ENCODE measurements at places on chromosomes 7 and 10.

DNA sequence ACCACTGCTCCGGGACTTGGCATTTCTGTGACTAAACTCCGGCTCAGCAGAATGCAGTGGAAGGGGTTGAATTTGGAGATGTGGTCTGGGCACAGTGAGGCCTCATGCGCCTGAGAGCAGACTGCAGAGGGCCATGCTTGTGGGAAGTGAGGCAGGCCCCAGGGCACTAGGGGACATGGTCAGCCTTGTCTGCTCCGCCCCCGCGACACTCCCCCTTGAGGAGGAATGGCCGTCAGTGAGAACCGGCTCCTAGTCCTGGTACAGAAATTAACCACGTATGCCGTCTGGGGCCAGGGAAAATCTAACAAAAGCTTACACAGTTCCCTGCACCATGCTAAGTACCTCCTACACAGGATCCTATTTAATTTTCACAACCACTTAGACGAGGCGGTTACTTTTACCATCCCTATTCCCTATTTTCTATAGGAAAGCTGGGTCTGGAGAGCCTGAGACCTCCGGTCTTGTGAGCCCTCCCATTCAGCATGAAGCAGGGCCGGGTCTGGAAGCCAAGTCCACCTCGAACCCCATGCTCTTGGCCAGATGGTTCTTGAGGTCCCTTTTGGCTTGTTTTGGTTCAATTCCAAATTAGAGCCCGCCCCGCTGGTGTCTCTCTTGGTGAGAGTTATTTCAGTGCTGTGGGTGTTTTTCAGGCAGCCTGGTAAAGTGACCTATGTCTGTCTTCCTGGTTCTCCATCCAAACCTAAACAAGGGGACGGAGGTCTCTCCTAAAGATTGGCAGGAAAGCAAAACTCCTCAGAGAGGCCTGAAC, 87.7 kb upstream of the PITRM1 start:
- DNase-seq = no peak

GRCh38 chr10:45380903-45381620, 7.0 kb downstream of the ALOX5 start:
- no peak for DNase-seq

DNA sequence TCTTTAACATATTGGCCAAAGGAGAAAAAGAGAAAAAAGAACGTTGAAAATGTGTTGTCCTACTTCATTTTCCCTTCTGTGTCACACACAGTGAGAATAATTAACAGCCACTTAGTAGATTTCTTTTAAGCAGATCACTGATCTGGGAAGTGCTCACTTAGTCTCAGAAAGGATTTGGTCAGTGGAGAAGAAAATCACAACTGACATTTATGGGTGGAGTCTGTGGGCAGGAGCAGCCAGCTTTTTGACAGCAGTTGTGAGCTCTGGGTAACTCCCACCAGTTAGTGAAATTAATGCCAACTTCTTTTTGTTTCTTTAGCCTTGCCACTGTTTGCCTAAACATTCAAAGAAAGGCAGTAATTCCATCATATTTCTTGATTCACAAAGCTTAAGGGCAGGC, 49.7 kb downstream of the CDK14 start:
- no peak for DNase-seq

DNA sequence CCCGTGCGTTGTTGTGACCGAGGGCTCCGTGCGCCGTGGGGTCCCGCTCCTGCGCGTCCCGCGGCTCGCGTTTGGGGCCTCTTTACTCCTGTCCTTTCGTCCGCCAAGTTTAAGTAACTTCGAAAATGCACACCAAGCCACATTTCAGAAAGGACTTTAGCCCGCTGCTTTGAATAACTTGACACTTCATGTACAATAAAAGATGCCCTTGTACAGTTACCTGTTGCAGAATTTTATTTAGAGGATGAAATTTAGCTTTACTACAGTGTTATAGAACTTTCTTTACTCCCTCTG, 459 bp downstream of the SUGCT start:
- no peak for DNase-seq

- DNase-seq = no peak
Measured at GRCh38 chr7:35993676-35994606, 159.1 kb upstream of the EEPD1 start.

DNA sequence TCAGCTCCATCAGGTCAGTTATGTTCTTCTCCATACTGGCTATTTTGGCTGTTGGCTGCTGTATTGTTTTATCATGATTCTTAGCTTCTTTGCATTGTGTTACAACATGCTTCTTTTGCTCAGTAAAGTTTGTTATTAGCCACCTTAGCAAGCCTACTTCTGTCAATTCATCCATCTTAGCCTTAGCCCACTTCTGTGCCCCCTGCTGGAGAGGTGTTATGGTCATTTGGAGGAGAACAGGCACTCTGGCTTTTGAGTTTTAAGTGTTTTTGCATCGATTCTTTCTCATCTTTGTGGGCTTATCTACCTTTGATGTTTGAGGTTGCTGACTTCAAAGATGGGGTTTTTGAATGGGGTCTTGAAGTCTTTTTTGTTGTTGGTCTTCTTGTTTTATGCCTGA, 204.6 kb upstream of the FOXP2 start:
- no peak for DNase-seq

GRCh38 chr10:122861711-122862161, 16.1 kb upstream of the CUZD1 start:
- DNase-seq = no peak

- DNase-seq = no peak
Measured at GRCh38 chr10:1374511-1375345, 318.5 kb downstream of the WDR37 start.

- DNase-seq = no peak
Measured at GRCh38 chr10:78402591-78402990, 368.9 kb downstream of the RPS24 start.

DNA sequence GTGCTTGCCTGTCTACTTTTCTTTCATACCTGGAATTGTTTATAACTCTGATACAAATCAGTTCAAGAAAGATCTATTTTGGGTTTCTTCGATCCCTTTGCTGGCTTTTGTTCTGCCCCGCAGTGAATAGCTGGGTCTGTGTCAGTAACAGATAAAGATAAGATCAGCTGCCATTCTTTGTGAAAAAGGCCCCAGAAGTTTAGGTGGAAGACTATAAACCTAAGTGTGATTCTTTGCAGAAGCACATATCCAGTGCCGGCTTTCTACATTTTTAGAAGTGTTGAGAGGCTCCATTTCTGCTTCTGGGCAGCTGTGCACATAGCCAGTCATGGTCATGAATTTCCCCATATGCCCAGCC, 686.4 kb upstream of the C7orf33 start:
- no peak for DNase-seq

DNA sequence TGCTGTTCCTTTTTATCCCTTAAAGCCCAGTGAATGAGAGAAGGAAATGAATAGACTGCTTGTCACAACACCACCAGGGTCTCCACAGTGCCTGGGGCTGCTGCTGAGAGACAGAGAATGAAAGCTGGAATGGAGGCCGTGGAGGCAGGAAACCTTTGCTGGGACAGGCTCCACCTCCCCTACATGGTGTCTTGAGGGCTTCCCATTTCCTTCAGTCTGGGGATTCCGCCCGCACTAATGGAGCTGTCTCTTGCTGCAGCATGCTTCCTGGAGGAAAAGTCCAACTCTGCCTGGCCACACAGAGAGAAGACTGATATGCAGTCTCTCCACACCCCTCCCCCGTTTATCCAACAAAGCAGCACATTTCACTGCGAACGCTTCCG, 54.5 kb downstream of the LRRC4 start:
- no peak for DNase-seq

DNA sequence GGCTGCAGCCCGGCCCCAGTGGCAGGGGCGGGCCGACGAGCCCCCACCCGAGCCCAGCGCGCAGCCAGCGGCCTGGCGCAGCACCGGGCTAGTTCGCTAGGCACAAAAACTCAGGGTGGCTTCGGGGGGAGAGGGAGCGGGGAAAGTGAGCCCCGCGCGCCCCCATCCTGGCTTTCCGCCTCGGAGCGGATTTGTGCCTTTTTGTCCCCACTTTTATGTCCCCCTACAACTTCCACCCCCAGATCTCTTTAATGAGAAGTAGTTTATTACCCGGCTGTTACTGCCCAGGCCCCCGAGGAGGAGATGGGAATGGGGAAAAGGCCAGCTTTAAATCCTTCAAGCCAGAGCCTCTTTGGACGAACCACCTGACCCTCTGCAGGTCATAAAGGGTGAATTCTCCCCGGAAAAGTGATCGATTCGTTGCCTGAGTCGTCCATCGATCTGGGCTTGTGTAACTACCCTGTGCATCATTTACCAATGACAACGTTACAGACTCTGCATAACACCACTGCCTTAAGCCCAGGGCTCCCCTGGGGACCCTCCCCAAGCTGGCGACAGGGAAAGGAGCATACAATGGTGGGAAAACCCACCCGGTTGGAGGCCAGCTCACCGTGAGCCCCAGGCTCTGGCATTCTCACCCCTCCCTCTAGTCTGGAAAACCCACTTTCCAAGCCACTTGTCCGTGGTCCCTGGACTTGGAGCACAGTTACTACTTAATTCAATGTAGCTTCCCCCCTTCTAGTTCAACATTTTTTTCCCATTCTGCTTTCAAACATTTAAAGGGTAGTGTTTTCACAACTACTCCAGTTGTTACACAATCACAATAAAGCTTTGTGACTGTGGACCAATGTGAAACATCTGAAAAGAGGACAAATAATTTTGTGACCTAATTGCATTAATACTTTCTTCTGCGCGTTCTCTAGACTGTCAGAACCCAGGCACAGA, 748 bp upstream of the SH3PXD2A start:
- no peak for DNase-seq

- DNase-seq = no peak
Measured at GRCh38 chr7:80128918-80129317, 5.7 kb upstream of the GNAI1 start.

GRCh38 chr7:53426145-53426750, 390.8 kb downstream of the POM121L12 start:
- DNase-seq = no peak

GRCh38 chr10:47073967-47074366, 162.7 kb downstream of the PTPN20 start:
- no peak for DNase-seq

- DNase-seq = no peak
Measured at GRCh38 chr7:40542982-40543741, 408.4 kb downstream of the SUGCT start.

DNA sequence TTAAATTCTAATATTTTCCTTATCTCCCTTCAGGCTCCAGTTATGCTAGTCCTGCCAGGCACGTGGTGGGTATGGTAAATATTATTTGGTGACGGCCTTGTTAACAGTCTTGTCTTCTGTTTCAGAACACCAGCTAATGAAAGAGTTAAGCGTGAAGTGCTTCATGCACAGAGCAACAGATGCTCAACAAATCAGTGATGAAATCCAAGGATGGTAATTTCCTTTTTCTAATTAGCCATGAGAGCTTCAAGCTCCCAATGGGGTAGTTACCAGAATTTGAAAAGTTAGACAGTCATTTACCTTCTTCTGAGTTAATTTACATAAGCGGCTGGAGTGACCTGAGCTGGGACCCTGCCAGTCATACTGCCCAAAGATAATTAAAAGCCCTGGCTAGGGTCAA, 1.9 kb upstream of the OTUD1 start:
- DNase-seq = no peak

DNA sequence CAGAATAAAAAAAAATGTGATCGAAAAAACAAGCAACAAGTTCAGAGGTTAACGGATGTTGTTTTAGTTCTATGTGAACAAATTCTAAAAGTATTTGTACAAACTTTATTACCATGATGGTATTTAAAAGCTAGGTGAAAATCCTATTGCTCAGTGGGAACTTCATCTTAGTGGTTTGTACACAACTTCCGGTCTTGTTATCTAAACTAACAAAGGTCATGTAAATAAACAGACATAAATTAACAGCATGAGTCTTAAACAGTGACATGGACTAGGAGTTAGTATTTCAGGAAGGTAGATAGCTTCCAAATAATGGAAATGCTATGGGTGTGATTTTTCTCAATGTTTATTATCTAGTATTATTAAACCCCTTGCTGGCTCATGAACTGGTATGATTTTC, 83.8 kb downstream of the SPAG6 start:
- no peak for DNase-seq

DNA sequence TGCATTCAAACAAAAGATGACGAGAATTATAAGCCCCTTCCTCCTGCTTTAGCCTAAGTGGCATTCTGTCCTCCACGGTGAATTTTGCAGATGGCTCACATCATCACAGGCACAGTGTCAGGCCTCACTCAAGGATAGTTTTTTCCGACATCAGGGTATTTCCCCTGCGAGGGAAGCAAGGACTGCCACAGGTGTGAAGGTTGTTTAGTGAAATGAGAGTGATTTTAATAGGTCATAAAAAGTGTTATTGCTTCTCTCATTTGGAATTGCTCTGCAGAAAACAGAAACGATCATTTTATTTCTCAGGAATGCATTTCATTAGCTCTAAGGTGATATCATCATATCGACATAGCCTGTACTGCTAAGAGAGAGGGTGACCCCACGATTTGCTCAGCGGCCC, 128.7 kb upstream of the LANCL2 start:
- DNase-seq = no peak

DNA sequence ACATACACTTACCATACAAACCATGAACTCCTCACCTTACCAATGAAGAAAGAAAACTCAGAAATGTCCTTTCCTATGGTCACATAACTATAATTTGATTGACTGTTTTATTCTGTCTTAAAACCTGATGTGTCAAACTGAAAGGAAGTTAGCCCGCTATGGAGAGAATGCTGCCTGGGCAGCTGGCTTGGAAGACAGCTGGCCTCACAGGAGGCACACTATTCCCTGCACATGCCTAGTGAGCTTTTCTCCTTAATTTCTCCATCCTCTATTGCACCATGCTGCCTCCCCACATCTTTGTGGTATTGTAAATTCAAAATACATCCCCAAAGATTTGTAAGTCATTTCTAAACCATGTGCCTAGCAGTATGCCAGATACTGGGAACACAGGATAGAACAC, 163.3 kb downstream of the STK31 start:
- no peak for DNase-seq

- DNase-seq = no peak
Measured at GRCh38 chr10:19184891-19185290, 136.3 kb downstream of the MALRD1 start.

- DNase-seq = no peak
Measured at GRCh38 chr10:123995082-123995460, 98.3 kb downstream of the CHST15 start.

DNA sequence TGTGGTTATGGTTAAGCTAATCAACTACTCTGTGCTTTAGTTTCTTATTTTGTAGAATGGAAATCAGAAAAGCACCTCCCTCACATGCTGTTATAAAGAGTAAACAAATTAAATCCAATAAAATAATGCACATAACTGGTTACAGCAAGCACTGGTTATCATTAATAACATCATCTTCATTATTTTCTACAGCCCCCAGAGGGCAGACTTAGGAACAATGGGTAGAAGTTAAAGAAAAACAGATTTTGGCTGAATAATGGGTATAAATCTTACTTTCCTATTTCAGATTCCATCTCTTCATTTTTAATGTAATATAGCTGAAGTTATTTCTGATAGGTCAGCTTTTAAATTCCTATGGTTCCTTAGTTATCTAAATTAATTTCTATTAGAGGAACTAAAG, 126.5 kb downstream of the DOCK4 start:
- DNase-seq = no peak

- no peak for DNase-seq
Measured at GRCh38 chr10:113005380-113005779, 55.3 kb downstream of the TCF7L2 start.

Measured in hematopoietic multipotent progenitor cell treated with erythropoietin and hydrocortisone succinate and interleukin-3 and kit ligand, for 17 days (in vitro differentiated cells).